ENCODE measurements at places on chromosomes 1 and 21.

DNA sequence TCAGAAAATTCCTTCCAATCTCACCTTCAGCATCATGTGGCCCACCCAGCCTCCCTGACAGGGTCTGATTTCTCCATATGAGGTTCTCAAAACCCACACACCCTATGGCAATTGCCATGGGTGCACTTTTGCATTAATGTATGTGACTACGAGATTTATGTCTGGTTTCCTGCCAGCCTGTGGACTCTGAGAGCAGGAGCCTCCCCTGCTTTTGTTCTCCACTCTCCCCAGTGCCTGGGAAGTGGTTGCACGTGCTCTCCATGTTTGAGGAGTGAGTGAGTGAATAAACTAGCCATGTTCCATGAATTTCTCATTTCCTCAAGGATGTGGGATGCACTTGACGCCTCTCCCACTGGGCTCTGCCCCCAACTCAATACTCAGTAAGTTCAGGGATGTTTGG, 91.2 kb downstream of the ACTL8 start:
- DNase-seq: no peak

DNA sequence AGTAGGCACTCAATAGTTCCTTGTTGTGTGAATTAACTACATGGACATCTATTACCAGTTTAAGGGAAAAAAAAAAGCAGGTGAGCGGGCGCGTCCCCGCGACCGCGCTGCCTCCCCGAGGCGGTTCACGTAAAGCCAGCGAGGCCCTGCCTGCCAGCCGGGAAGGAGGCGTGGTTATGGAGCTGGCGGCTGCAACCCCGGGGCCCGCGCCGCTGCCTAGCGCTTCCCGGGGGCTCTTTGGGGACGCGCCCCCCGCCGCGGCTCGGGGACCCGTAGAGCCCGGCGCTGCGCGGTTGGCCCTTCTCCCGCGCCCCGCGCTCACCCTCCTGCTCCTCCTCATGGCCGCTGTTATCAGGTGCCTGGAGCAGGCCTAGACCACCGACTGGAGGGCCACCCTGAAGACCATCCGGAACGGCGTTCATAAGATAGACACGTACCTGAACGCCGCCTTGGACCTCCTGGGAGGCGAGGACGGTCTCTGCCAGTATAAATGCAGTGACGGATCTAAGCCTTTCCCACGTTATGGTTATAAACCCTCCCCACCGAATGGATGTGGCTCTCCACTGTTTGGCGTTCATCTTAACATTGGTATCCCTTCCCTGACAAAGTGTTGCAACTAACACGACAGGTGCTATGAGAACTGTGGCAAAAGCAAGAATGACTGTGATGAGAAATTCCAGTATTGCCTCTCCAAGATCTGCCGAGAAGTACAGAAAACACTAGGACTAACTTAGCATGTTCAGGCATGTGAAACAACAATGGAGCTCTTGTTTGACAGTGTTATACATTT, 2.6 kb upstream of the CC2D1B start:
- peak; percentile 31 for DNase-seq

- no peak for DNase-seq
Measured at GRCh38 chr1:34670982-34671381, 83.9 kb upstream of the GJB5 start.

DNA sequence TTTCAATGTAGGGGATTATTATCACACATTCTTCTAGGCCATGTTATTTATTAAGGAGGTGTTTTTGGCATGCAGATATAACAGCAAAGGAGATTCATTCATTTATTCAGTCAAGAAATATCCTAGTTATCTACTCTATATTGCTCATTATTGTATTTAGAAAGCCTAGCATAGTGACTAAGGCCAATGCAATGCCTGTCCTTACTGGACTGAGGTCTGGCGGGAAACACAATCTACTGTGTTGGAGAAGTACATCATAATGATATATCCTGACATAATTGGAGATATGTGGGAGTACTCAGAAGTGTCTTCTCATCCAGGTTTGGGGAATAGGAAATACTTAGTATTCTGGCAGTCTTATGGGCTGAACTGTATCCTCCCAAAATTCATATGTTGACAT, 421.5 kb upstream of the USP24 start:
- peak; percentile 57 for DNase-seq

- peak; percentile 33 for DNase-seq
Measured at GRCh38 chr1:207344221-207344620, 22.7 kb downstream of the CD55 start.

- no peak for DNase-seq
Measured at GRCh38 chr21:16583556-16583955, 853.8 kb downstream of the USP25 start.

DNA sequence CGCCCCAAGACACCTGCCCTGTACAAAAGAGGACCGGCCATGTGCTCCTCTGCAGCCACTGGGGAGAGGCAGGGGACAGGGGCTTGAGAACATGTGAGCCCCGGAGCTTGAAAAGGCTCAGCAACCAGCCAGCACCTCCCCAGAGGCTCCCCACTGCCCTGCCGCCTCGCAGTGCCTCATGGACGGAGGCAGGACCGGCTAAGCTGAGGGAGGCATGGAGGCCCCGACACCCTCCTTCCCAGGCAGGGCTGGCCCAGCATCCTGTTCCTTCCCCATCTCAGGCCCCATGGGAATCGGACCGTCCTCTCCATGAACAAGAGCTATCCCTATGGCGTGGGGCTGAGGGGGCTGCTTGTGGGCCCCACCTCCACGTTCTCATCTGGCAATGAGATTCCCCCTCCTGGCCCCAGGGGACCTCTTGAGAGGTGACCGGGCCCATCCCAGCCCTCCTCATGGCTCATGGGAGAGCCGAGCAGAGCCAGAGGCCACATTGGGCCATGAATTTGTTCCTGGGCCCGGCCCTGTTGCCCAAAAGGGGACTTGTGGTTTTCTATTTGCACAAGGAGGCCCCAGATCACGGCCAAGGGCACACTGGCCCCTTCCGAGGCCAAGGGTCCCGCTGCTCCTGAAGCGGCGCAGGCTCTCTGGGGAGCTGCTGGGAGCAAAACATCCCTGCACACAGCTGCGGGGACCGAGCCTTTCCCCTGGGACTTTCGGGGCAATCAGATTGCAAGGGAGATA, 65.2 kb upstream of the ARHGEF16 start:
- no peak for DNase-seq

DNA sequence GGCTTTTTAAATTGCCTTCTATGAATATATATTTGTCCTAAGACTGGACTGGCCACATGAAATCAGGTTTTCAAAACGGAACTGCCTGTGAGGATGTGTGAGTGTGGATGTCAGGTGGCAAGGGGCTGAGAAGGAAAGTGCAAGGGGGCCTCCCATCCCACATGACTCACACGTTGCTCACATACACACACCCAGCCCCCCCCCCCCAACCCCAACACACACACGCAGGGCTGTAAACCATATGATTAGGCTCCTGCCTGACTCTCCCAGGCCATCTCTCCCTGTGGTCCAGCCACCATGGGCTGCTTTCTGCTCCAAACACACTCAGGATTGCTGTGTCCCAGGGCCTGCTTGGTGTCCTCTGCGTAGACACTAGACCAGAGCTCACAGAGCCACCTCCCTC, 22.4 kb downstream of the DEGS1 start:
- DNase-seq: peak; percentile 83

GRCh38 chr1:108119500-108119899, 80.6 kb downstream of the SLC25A24 start:
- no peak for DNase-seq

DNA sequence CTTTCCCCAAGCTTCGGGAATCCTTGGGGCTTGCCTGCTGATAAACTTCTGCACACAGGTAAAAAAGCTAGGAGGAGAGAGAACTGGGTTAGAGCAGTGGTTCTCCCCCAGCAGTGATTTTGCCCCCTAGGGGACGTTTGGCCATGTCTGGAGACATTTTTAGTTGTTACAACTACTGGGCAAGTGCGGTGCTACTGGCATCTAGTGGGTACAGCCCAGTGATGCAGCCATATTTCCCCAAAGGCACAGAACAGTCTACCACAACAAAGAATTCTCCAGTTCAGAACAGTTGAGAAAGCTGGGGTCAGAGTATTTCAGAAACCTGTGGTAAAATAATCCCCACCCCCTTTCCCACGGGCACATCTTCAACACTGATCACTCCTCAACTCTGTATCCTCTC, 41.3 kb downstream of the LRRC71 start:
- DNase-seq: no peak

GRCh38 chr1:23394181-23394580, 24.5 kb upstream of the ZNF436 start:
- peak; percentile 93 for DNase-seq

DNA sequence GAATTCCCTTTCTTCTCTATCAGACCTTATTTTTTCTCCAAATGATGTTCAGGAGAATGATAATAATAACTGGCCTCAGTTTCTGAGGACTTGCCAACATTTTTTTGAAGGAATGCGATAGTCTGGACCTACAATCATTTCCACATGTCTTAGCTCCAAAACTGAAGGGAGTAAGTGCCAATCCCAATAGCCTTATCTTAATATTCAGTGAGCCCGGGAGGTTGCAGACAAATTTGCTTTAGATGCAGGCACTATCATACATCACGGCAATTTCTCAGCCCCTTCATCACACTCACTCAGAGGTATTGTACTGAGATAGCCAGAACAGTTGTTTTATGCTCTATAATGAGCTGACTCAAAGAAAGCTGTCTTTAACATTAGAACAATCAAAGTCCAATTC, 796.9 kb downstream of the ADGRL2 start:
- DNase-seq: peak; percentile 87

- DNase-seq: no peak
Measured at GRCh38 chr1:230922620-230923019, 54.3 kb upstream of the C1orf198 start.

DNA sequence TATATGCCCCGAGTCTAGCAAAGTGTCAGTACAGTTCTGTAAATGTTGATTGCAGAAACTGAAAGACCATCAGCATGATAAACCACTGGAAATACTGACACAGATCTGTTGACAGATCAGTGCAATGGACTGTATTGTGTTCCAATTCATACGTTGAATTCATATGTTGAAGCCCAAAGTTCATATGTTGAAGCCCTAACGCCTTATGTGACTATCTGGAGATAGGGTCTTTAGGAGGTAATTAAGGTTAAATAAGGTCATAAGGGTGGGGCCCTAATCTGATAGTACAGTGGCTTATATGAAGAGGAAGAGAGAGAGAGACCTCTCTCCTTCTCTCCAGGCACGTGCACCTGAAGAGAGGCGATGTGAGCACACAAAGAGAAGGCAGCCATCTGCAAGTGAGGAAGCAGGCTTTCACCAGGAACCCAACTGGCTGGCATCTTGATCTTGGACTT, 144.7 kb downstream of the MRPL39 start:
- no peak for DNase-seq

GRCh38 chr1:160404094-160404493, 3.7 kb downstream of the VANGL2 start:
- DNase-seq: no peak

DNA sequence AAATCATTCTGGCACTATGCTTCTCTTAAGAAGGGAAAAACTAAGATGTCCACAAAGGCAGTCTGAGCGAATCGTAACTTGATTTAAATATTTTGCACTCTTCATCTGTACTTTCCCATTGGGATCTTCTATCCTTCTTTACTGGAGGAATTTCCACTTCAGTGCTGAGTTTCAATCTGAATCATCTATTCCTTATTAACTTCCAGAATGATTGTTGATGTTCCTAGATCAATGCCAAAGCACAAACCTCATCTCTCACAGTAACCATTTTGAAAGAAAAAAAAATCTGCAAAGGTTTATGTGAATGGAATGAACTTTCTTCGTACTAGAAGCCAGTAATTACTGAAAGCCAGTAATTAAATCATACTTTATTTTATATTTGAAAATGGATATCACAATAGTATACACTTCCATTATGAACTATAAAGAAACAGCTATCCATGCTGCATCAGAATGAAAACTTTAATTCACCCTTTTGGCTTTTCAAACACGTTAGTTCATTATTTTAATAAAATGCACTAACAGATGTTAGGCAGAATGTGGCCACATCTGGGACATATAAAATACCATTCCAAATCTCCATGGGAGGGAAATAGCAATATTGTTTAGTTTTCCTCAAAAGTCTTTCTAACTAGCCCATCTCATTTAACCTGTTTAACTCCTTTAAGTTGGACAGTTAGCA, 5.5 kb upstream of the RNF2 start:
- no peak for DNase-seq

DNA sequence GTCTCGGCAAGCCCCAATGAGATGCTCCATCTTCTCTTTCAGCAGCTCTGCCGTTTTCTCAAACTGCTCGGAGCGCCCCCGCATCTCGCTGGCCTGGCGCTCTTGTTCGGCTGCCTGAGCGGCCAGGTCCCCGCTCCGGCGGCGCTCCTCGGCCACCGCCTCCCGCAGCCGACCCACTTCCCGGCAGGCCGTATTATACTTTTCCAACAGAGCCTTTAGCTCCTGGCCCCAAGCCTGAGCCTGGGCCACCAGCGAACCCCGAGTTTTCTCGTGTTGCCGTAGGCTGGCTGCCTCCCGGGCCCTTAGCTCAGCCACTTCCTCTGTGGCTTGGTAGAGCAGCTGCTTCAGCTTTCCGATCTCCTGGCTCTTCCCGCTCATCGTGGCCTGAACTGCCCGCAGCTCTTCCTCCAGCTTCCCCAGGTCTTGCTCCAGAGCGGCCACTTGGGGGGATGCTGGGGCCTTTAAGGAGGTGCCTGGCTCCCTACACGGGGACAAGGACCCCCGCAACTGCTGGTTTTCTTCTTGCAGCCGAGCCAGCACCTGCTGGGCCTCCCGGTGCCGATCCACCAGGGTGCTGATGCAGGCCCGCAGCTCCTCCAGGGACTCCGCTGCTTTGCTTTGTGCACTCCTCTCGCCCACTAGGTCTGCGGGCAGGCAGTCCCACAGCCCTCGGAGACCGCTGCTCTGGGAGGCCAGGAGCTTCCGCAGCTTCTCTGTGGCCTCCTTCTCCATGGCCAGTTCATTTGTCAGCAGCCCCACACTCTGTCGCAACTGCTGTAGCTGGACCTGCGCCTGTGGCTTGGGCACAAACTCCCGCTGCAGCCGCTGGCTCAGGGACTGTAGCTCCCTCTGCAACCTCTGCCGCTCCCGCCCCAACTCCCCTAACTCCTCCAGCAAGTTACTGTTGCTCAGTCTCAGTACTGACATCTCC, 13.4 kb upstream of the PIAS3 start:
- peak; percentile 28 for DNase-seq

GRCh38 chr1:46220808-46221207, 17.7 kb downstream of the LURAP1 start:
- DNase-seq: no peak

DNA sequence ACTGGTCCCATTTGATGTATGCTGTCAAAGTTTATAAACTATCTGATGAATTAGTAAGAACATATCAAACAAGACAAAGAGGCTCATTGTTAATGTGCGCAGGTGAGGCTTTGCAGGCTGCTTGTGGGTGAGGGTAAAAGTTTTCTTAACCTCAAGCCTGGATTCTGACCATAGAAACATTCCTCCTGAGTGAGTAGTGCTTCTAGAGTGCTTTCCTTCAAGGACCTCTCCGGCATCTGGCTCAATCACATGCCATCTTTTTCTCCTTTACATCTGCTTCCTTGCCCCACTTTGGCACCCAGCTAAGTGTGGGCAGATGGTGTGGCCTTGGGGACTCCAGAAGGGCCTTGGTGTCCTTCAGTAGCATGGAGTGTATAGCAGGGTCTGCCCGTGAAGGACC, 104.0 kb downstream of the ROR1 start:
- DNase-seq: peak; percentile 62
